ENCODE measurements at places on chromosomes 7 and 10.

GRCh38 chr7:101912716-101913110 lies 95.3 kb downstream of the CUX1 start:
- DNase-seq, result no peak

DNA sequence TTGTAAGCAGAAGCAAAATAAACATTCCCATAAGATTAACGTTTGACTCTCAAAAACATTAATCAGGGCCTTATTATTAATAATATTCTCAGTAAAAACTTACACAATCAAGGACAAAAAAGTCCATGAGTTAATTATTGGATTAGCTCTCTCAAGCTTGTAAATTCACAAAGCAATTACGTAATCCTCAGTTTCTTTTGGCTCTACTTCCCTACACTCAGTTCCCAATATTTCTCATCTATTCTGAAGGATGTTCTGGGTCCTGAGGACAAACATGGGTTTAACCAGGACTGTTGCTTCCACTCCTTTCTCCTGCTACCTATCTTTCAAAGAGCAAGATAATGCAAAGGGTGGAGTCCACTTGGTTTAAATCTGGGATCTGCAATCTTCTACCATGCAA lies 15.1 kb downstream of the FBXL13 start:
- DNase-seq, result no peak

DNA sequence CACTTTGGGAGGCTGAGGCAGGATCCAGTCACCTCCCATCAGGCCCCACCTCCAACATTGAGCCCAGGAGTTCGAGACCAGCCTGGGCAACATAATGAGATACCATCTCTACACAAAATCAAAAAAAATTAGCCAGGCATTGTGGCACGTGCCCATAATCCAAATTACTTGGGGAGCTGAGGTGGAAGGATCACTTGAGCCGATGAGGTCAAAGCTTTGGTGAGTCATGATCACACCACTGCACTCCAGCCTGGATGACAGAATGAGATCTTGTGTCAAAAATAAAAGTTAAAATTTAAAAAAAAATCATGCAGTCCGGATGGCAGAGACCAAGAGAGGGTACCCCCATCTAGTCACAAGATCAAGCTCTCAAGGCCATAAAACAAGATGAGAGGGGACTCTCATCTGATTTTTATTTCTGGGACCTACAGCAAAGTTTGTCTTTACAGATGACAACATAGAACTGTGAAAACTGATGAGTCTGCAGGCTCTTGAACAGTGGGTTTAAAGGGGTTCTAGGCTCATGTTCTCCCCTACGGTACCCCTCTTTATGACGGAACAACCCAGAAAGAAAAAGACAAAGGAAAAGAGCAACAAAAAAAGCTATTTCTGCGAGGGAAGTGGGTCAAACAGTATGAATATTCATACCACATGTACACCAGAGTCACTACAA lies 28.9 kb upstream of the CREB3L2 start:
- no peak for DNase-seq

- DNase-seq, result no peak
Observed at GRCh38 chr7:106480161-106480579, 180.8 kb downstream of the CCDC71L start.

DNA sequence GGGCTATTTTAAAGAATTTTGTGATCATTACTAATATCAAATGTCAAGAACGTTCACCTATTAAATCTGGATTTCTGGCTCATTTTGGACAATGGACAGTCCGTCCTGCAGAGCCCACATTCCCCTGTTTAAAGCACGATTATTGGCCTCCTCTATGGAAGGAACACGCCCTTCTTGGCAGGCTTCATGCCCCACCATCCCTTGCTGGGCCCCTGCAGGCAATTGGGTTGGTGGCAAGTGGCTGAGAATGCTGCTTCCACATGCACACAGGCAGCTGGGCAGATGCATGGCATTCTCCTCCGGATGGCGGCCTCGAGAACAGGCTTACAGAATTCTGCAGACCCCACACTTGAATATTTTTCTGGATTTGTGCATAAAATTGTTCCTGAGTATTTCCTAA lies 305.8 kb upstream of the MKI67 start:
- DNase-seq, result no peak

DNA sequence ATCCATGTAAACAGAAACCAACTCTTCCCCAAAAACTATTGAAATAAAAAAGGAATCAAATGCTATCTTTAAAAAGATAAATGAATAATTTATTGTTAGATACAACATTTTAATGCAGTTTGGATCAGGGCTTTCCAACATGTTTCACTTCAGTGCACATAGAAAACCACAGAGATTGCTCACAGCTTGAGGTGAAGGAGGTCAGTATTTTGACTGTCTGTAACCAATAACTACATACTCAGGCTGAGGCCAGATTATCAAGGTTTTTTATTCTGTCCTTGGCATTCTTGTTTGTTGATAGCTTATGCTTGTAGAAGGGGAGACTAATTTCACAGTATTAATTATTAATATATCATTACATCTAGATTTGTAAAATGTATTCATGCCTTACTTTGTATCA lies 195.5 kb downstream of the PRKG1 start:
- no peak for DNase-seq

DNA sequence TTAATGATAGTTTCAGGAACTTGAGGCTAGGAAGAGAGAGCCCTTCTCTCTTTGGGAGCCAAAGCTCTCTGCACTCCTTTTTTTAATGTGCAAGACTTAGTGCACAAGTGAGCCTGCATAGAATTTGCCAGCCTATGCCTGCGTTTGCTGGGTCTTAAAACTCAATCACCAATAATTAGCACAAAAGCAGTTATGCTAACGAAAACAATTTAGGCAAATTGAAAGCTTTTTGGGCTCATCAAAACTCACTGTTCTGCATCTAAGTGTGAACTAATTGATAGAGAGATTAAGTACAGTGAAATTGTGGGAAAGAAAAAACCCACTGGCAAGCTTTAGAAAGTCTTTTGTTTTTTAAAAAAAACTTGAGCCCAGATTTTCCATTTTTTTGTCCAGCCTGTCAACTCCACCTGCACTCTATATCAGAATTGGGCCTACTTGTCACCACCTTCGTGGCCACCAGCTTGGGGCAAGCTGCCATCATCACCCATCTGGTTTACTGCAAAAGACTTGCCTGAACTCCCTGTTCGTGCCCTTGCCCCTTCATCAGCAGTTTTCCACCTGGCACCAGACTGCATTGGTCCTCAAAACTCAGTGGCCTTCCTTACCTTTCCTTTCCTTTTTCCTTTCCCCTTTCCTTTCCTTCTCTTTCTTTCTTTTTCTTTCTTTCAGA lies 37.8 kb downstream of the CRHR2 start:
- no peak for DNase-seq

DNA sequence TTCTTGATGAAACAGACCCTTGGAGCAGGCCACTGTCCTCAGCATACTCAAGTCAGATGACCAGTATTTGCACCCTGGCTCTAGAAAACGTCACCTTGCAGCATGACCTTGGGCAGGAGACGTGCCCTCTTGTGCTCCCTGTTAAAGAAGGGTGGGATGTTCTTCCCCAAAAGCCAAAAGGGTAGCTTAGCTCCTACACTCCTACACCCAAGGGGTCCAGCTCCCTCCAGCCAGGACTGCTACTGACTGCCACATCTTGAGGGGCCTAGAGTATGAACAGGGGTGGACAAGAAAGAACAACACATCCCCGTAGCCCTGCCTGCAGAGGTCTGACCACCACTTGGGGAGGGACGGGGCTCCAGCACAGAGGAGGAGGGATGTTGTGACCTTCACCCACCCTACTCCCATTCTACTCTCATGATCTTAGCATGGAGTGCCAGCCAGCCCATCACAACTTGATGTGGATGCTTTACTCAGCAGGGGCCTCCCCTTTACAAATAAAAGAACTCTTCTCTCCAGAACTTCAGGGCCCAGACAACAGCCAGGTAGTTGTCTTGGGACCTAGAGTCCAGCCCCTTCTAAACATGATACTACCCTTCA lies 165.3 kb upstream of the ZMIZ1 start:
- no peak for DNase-seq

DNA sequence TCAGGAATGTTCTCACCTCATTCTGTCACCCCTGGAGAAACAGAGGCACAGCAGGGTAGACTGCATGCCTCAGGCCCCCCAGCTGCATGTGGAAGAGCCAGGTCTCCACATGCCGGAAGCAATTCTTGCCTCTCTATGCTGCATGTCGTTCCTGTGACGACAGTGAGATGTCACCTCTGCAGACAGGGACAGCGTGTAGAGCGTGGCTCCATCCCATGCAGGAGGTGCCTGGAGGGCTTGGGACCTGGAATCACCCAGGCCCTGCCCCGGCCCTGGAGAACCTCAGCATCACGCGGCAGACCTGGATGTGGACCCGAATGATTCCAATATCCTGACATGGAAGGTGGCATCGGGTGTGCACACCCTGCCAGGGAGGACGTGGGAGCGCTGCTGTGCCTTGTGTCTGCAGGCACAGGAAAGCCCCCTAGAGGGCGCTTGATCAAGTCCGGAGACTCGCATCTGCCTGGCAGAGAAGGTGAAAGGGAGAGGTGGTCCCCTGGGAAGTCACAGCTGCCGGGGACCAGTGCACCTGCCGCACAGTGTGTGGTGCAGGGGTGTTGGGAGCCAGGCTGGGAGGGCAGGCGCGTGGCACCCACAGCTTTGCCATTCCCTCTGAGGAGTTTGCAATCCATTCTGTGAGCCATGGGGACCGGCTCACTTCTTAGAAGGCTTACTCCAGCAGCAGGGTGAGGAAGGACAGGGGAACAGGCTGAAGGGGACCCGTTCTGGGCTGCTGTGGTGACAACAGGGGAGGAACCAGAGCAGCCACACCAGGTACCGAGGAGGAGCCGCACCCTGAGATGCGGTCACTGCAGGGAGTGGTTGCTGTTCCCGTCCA lies 45.3 kb upstream of the EN2 start:
- peak; percentile 9 for DNase-seq

DNA sequence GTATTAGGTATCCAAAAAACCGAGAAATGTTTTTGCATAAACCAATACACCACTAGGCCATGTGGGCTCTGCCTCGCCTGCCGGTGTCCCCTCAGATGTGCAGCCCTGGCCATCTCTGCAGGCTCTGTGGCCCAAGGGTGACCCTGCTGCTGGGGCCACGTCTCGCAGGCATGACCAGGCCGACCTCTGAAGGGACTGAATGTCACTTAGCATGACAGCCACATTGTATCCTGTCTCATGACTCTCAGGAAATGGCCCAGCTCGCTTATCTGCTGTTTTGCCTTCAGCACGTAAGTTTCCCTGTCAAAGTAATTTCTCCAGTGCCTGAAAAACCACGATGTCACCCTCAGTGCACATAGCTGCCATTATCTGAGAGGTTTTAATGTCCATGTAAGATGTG lies 49.5 kb upstream of the ZNF32 start:
- DNase-seq, result no peak

DNA sequence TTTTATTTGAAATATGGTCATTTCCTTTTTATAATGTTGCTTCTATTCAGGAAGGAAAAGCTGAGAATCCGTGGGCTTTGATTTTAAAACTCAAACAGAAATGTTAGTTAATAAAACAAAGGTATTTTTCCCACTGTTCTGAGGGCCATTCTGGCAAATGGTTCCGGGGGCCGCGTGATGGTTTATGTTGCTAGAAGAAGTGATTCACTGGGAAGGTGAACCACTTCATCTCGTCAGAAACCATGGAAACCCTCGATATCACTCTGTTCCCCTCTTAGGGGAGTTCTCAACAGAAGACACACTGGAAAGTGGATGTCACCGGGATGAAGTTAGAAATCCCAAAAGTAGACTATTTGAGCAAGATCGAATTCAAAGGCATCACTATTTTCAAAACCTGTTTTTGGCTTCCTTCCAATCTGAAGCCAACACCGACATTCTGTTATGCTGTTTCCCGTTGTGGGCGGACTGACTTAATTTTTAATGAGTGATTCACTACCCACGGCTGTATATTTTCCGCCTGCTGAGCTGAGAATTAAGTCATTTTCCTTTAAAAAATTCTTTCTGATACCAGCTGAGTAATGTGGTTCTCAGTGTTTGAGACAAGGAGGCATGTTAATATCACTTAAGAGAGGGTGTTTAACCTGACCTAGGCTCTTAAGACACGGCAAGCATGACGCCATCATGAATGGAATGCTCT lies 84.1 kb downstream of the PTPRE start:
- DNase-seq, result no peak

GRCh38 chr10:44028384-44029137 lies 356.3 kb downstream of the CXCL12 start:
- DNase-seq, result no peak
